ENCODE measurements at places on chromosomes 13 and 19.

DNA sequence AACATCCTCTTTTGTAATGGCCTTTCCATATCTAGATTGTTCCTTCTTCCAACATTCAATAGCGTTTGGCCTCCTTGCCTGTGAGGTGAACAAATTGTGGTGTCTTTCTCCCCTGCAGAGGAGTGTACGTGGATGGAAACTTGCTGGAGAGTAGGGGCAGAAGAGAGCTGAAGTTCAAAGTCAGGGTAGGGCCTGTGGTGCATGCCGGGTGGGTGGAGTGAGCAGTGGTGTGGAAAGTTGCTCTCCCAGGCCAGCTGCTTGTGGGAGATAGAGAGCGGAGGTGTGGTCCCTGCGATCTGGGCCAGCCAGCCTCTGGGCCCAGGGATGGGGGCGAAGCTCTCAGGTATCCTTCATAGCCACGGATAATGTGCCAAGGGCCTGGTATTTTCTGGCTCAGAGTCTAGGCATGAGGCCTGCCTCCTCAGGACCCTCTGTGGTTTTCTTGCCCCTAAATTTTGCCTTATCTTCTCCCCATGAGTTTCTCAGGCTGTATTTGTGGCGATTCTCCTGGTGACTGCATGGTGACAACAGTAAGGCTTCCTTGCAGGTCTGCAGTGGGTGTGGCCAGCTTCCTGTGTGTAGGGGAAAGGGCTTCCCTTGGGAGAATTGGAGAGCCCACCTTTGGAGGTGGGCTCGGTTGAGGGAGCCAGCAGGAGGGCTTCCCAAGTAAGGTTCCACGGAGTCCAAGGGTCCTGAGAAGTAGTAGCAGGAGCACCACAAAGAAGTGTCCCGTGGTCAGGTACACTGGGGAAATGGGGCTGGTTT is 6.7 kb downstream of the RGCC start:
- no peak for DNase-seq

GRCh38 chr19:29785360-29785759 is 26.4 kb upstream of the CCNE1 start:
- no peak for DNase-seq

GRCh38 chr13:22482496-22483000 is 698.2 kb upstream of the SGCG start:
- no peak for DNase-seq

- DNase-seq, result no peak
Observed at GRCh38 chr13:79160818-79161217, 245.2 kb downstream of the RBM26 start.

- no peak for DNase-seq
Observed at GRCh38 chr19:46841458-46842083, 9.1 kb downstream of the AP2S1 start.

- no peak for DNase-seq
Observed at GRCh38 chr13:50934735-50935435, 25.3 kb downstream of the RNASEH2B start.

DNA sequence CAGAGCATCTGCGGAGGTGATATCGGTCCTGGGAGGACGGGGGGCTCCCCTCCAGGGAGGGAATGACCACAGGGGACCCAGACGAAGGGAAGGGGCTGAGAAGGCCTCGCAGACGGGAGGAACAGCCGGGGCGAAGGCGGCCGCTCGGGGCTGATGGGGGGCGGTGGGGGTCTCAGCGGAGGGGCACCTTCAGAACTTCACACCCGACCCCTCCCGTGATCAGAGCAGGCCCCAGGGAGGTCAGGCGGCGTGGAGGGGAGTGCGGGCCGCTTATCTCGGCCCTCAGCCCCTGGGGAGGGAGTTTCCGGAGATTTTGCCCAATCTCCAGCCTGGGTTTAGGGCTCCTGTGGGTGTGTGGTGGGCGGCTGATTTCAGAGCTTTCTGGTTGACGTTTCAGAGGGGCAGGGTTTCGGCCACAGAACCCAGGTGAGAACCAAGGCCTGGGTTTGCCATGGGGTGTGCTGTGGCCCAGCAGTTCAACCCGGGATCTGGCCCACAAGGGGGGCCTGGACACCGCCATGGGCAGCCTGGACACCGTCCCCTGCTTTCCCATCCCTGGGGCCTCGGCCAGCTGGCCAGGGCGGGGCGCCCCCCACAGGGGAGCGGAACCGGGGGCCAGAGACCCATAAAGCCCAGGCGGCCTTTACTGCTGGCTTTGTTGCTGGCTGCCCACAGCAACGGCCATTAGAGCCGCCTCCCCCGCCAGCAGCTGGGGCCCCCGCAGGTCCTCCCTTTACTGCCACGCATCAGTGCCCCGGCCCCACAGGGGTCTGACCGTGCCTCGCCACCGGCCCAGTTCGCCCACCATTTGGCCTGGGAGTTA is 29.0 kb downstream of the ARID3A start:
- no peak for DNase-seq

DNA sequence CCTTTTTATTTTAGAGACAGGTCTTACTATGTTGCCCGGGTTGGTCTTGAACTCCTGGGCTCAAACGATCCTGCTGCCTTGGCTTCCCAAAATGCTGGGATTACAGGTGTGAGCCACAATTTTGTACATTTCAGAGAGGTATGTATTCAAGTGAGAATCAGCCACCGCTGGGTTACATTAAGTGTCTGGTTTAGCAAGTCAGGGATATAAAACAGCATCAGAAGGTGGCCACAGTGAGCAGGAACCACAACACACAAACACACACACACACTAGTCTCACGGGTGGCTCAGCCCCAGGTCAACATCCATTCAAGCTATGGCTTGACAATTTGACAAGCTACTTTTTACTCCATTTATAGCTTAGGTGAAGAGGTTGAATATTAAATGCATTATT is 20.2 kb downstream of the KLK5 start:
- no peak for DNase-seq

DNA sequence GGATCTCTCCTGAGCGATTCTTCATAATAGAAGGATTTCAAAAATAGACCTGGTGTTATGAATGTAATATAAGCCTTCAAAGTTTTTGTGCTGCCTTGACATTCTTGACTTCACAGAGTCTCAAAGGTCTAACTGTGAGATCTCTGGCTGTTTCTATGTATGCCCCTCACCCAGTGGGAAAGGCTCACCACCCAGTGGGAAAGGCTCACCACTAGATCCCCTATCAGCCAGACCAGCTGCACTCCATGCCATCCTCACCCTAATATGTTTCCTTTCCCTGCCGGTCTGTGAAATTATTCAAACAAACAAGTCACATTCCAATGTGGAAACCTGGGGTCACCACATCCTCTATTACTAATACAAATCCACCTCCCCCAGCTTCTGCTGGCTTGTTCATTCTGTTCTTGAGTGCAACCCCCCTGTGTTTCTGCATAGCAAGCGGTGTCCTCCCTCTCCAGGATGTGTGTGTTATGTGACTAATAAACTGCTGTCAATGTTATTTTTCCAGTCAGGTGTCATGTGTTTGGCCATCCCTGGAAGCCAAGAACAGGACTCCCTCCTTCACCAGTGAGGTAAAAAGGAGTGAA is 13.8 kb upstream of the SLITRK1 start:
- DNase-seq, result no peak

- no peak for DNase-seq
Observed at GRCh38 chr13:28741084-28741491, 22.3 kb upstream of the SLC46A3 start.

- no peak for DNase-seq
Observed at GRCh38 chr13:108943842-108944241, 314.4 kb downstream of the MYO16 start.

- DNase-seq, result no peak
Observed at GRCh38 chr13:96519380-96519779, 429.5 kb downstream of the HS6ST3 start.

- DNase-seq, result no peak
Observed at GRCh38 chr19:10114651-10115391, 3.3 kb downstream of the P2RY11 start.

GRCh38 chr13:42807241-42807640 is 25.9 kb downstream of the FAM216B start:
- DNase-seq, result no peak

DNA sequence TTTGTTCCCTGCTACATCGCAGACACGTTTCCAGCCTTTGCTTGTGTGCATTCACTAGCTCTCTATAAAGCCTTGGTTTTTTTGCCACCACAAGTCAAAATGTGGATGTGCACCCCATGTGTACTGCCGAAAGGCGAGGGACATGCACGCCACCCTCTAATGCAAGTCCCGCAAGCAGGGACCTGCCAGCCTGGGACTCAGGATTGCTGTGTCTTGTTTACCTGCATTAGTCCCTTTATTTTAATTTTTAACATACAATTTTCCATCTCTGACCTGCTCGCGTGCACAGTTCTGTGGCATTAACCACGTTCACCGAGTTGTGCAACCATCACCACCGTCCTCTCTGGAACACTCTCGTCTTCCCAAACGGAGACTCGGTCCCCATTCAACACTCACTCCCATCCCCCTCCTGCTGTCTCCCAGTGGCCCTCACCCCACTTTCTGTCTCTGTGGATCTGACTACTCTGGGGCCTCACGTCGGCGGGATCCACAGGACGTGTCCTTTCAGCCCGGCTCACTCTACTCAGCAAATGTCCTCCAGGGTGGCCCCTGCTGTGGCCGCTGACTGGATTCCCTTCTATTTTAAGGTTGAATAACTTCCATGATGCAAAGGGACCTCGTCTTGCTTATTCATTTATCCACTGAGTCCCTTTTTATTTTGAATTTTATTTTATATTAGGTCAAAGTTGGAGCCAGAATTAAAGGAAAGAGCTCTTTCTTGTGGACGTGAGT is 58.4 kb downstream of the RASA3 start:
- peak; percentile 26 for DNase-seq

GRCh38 chr13:46609726-46610125 is 56.8 kb downstream of the LRCH1 start:
- no peak for DNase-seq

DNA sequence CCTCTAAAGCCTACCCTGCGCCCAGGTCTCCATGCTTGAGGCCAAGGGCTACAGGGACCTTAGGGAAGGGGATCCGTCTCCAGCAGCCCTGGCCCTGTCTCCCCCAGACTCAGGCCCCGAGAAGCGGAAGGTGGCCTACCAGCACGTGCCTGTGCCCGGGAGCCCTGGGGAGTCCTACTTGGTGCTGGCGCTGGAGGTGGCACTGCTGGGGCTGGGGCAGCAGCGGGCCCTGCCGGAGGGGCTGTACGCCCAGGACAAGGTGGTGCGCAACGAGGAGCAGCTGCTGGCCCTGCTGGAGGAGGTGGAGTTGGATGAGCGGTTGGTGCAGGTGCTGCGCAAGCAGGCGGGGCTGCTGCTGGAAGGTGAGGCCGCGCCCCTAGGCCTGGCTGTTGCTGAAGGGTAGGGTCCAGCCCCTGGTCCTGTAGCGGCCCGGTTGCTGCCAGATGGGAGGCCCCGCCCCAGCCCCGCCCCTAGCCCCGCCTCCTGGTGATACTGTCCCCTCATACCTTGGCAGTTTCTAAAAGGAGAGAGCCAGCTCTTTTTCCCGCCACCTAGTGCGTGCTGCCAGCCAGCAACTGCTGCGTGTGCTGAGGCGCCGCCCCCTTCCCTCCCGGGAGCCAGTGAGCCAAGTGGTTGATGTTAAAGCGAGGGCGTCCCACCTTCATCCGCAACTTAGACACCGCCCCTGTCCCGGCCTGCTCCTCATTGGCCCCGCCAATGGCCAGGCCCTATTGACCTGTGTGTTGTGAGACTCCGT is 22.6 kb downstream of the ZSWIM4 start:
- no peak for DNase-seq

DNA sequence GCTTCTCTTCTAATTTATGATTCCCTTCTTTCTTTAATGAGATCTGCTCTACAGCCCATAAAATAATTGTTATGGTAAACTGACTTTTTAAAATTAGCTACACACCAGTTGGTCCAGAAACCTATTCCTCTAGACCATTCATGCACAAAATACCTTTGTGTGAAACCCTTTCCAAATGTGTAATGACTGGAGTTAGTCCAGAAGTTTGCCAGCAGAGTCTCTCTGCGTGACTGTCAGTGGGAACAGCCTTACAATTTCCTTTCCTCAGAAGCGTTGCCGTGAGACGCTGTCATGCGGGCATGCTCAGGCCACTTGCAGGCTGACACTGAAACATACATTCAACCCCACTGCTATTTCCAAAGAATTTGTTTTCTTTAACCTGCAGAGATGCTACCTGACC is 965.2 kb downstream of the PCDH9 start:
- DNase-seq, result no peak

DNA sequence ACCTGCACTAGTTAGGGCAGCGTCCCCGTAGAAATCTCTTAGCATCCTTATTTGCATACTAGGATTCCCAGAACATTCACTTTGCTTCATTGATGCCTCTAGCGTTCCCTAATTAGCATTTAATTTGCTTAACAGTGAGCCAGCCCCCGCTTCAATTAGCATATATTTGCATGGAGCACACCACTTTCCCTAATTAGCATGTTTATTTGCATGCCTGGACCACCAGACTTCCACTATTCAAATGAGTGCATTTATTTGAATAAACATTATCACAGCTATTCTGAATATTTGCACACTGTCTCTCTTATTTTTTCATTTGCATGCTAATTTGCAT is 69.6 kb downstream of the RYR1 start:
- no peak for DNase-seq

DNA sequence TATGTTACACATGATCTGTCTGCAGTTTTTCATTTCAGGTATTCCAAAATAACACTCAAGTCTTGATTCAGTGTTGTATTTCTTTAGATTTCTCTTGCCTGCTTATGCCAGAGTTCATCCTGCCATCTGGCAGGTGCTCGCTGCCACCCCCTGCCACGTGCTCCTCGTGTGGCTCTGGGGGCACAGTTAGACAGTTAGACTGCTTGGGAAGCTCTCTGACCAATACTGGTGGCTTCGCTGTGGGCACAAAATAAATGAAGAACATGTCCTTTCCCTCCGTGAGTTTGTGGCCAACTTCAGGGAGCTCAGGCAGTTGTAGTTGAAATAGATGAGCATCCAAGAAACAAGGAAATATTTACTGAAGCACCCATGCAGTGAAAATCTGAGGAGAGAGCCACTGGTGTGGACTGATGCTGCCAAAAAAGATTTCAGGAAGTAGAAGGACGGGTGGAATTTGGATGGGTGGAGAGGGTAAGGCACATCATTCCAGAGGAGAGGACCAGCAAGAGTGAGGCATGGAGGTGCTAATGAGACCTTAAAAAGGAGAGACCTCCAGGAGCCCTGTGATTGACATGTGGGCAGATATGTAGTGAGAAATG is 37.5 kb upstream of the GPR183 start:
- no peak for DNase-seq

GRCh38 chr19:7088999-7089398 is 19.5 kb downstream of the ZNF557 start:
- DNase-seq, result no peak

DNA sequence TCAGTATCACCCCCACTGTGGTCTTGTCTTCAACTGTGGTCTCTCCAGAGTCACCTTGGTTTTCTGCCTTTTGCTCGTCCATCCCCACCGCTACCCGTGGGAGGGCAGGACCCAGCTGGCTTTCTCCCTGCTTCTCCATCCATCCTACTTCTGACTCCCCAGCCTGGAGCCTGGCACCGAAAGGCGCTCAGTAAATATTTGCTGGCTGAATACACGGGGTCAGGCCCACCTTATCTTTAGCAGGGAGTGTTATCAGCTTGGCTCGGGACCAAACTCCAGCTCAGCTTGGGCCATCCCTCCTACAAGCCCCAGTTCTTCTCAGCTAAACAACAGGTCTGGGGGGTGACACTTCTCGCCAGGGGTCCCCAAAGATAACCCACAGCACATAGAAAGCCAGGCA is 62.0 kb upstream of the KLF2 start:
- no peak for DNase-seq
